ENCODE measurements at places on chromosomes 6 and 20. TPM values are rescaled to one million over a fixed set of nuclear protein-coding genes. Genes with fewer than 3 reads are reported as not detected.
A peak's percentile ranks its signal among the peaks of the same experiment; 100 is the strongest.

SLC17A2 gene
- not detected for total RNA-seq

RNF182 gene
- not detected for total RNA-seq

FOXA2 gene
- not detected for total RNA-seq

DNA sequence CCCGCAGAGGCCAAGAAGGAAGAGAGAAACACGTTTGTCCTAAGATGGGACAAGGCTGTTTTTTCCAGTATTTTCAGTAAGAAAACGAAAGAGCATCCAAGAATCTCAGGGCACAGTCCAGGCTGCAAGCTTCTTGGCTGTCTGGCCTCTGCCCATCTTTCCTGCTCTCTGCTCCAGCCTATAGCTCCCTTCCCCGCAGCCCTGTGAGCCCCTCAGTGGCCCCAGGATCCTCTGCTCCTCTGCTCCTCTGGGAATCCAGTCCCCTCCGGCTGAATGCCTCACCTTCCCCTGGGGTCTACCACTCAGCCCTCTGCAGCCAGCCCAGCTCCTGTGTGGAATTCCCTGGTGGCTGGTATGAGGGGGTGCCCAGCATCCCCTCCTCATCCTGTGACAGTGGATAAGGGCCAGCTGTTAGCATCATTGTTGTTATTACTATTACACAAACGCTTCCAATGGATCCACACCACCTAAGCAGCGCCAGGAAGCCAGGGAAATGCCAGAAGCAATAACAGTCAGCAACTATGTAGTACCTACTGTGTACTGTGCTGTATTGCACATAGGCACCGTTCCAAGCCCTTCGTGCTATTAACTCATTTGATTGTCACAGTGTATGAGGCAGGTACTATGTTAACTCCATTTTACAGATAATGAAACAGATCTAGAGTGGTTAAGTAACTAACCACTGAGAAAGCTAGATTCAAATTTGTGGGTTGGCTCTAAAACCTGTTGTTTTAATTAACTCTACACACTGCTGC lies 60.3 kb upstream of the PTPN1 start:
- H3K27ac ChIP-seq: no peak overlapping the region
- no peaks in the 10 kb centered on the region for H3K36me3 ChIP-seq
- H3K27me3 ChIP-seq: peaks cover 43% of the 10 kb centered on the region
- DNase-seq: no peak

- no peak for DNase-seq
- H3K27me3 ChIP-seq: no peaks in the 10 kb centered on the region
- peaks cover 8% of the 10 kb centered on the region for H3K36me3 ChIP-seq
- H3K4me3 ChIP-seq: no peak overlapping the region
- no peak overlapping the region for H3K27ac ChIP-seq
- H3K4me1 ChIP-seq: no peaks in the 10 kb centered on the region
Observed at GRCh38 chr20:17629678-17630089, 52.4 kb downstream of the RRBP1 start.

TFAP2D gene
- total RNA-seq: not detected

ABHD16B gene
- not detected for total RNA-seq

- H3K27ac ChIP-seq: no peak overlapping the region
- H3K36me3 ChIP-seq: no peaks in the 10 kb centered on the region
- no peak overlapping the region for H3K4me3 ChIP-seq
- no peaks in the 10 kb centered on the region for H3K4me1 ChIP-seq
- no peaks in the 10 kb centered on the region for H3K27me3 ChIP-seq
- DNase-seq: no peak
Observed at GRCh38 chr6:48835421-48835958, 627.6 kb downstream of the MMUT start.

OLIG3 gene
- total RNA-seq: 0.67 TPM

PLCB1 gene
- total RNA-seq: 3.6 TPM

RREB1 gene
- 18.7 TPM for total RNA-seq

DNA sequence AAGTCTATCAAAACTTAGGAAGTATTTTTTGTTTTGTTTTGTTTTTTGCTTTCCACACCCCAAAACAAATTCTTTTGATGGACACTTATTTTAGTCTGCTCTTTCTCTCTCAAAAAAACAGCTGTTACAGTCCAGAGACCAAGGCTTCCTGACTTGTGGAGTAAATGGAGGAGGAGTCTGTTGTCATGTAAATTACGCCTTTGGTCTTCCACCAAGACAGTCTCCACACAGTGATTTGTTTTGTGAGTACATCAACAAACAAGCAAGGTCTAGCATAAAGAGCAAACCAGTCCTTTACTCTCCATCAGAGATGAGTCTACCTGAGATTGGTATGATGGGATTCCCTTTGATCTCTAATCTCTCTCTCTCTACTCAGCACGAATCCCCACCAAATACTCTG lies 588.0 kb upstream of the ARID1B start:
- H3K36me3 ChIP-seq: peaks cover 1% of the 10 kb centered on the region
- H3K4me3 ChIP-seq: no peak overlapping the region
- DNase-seq: no peak
- no peaks in the 10 kb centered on the region for H3K27me3 ChIP-seq

ASIP gene
- not detected for total RNA-seq

- H3K27me3 ChIP-seq: no peaks in the 10 kb centered on the region
- peak overlapping the region; percentile 98 for H3K27ac ChIP-seq
- H3K4me3 ChIP-seq: peak overlapping the region; percentile 96
- peaks cover 50% of the 10 kb centered on the region for H3K4me1 ChIP-seq
- peak; percentile 98 for DNase-seq
- H3K36me3 ChIP-seq: peaks cover 2% of the 10 kb centered on the region
Observed at GRCh38 chr6:72619883-72620696, 1.8 kb upstream of the KCNQ5 start.

DNA sequence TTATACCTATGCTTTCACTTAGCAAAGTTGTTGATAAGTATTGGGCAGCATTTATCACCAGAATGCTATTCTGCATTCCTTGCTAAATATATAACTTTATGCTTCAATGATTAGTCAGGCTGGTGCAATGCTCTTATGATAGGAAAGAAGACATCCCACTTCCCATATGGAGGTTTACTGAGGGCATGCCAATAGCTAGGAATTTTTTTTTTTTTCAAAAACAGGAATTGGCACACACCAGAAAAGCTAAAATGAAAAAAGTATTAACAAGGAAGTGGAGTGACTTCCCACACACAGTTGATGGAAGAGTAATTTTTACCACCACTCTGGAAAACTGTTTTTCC lies 90.8 kb downstream of the FRK start:
- H3K36me3 ChIP-seq: no peaks in the 10 kb centered on the region
- no peaks in the 10 kb centered on the region for H3K4me1 ChIP-seq
- no peaks in the 10 kb centered on the region for H3K27me3 ChIP-seq

- no peaks in the 10 kb centered on the region for H3K36me3 ChIP-seq
- no peak overlapping the region for H3K27ac ChIP-seq
- DNase-seq: no peak
- H3K27me3 ChIP-seq: no peaks in the 10 kb centered on the region
Observed at GRCh38 chr6:113178349-113178748, 678.8 kb upstream of the MARCKS start.

ZCCHC3 gene
- 17.8 TPM for total RNA-seq

HMGCLL1 gene
- not detected for total RNA-seq

GRCh38 chr20:45347297-45347935 lies 808 bp downstream of the SDC4 start:
- H3K4me1 ChIP-seq: peaks cover 46% of the 10 kb centered on the region
- peak overlapping the region; percentile 81 for H3K27ac ChIP-seq
- no peak for DNase-seq
- peaks cover 2% of the 10 kb centered on the region for H3K27me3 ChIP-seq

DNA sequence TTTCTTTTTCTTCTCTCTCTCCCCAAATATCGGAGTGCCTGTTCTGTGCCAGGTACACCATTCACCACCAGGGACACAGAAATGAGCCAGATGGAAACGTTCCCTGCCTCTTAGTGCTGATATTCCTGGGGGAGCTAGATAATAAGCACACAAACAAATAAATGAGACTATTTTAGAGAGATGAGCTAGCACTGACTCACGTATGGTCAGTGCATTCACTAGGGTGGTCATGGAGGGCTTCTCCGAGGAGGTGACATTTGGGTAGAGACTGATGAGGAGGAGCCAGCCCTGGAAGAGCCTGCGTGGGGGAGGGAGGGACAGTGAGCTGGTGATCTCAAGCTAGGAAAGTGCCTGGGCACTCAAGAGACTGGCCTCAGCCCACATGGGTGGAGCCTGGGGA lies 252.3 kb upstream of the KCNG1 start:
- DNase-seq: no peak
- no peaks in the 10 kb centered on the region for H3K4me1 ChIP-seq
- no peak overlapping the region for H3K27ac ChIP-seq
- H3K36me3 ChIP-seq: no peaks in the 10 kb centered on the region
- no peak overlapping the region for H3K4me3 ChIP-seq
- H3K27me3 ChIP-seq: peaks cover 36% of the 10 kb centered on the region

DNA sequence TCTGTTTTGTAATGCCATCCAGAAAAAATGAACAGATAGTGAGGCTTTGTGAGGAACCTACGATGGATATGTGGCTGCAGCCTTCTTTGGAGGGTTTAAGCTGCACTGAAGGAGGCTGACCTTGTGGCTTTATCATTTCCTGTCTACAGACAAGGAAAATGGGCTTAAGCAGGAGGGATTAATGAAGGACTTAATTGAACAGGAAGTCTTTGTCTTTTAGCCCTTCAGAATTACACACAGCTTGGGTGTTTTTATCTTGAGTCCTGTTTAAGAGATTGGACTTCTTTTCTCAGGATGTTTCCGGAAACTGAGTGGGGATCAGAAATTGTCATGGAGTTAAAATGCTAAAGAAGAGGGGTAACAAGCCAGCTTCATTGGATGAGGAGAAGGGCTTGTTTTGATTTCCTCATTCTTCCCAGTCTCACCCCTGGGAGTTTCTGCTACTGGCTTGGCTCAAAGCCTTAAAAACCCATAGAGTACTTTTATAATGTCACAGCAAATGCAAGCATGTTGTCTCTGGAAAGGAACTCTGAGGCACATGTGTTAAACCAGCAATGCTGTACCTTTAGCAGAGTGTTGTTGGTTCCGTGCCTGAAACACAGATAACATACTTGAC lies 193.6 kb downstream of the JARID2 start:
- H3K4me3 ChIP-seq: no peak overlapping the region
- H3K27ac ChIP-seq: peak overlapping the region; percentile 82
- peaks cover 12% of the 10 kb centered on the region for H3K36me3 ChIP-seq
- H3K4me1 ChIP-seq: peaks cover 70% of the 10 kb centered on the region

GRCh38 chr6:12458558-12458957 lies 168.4 kb downstream of the EDN1 start:
- no peaks in the 10 kb centered on the region for H3K4me1 ChIP-seq
- H3K27ac ChIP-seq: no peak overlapping the region
- H3K27me3 ChIP-seq: peaks cover 5% of the 10 kb centered on the region
- no peak overlapping the region for H3K4me3 ChIP-seq
- DNase-seq: no peak

TMEM244 gene
- total RNA-seq: not detected

SIRPA gene
- total RNA-seq: 0.09 TPM

DNA sequence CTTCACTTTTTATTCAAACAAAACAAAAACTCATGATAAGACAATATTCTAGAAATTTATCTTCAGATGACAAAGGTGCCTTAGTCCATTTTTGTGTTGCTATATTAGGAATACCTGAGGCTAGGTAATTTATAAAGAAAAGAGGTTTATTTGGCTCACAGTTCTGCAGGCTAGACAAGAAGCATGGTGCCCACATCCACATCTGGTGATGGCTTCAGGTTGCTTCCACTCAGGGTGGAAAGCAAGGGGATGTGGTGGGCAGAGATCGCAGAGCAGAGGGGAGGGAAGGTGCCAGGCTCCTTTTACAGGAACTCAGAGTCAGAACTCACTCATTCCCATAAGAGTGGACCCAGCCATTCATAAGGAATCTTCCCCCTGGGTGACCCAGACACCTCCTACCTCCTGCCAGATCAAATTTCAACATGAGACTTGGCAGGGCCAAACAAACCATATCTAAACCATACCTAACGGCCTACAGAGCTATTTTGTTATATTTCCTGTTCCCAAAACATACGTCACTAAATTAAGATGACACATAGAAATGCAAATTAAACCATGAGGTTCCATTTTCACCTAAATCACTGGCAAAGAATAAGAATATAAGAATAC lies 26.4 kb downstream of the ABHD12 start:
- no peak overlapping the region for H3K4me3 ChIP-seq
- peaks cover 17% of the 10 kb centered on the region for H3K36me3 ChIP-seq
- peaks cover 3% of the 10 kb centered on the region for H3K4me1 ChIP-seq

- no peak for DNase-seq
- no peaks in the 10 kb centered on the region for H3K4me1 ChIP-seq
- no peaks in the 10 kb centered on the region for H3K27me3 ChIP-seq
- H3K27ac ChIP-seq: no peak overlapping the region
- no peak overlapping the region for H3K4me3 ChIP-seq
Observed at GRCh38 chr6:126628125-126628524, 288.2 kb downstream of the CENPW start.

VSX1 gene
- total RNA-seq: not detected

DNA sequence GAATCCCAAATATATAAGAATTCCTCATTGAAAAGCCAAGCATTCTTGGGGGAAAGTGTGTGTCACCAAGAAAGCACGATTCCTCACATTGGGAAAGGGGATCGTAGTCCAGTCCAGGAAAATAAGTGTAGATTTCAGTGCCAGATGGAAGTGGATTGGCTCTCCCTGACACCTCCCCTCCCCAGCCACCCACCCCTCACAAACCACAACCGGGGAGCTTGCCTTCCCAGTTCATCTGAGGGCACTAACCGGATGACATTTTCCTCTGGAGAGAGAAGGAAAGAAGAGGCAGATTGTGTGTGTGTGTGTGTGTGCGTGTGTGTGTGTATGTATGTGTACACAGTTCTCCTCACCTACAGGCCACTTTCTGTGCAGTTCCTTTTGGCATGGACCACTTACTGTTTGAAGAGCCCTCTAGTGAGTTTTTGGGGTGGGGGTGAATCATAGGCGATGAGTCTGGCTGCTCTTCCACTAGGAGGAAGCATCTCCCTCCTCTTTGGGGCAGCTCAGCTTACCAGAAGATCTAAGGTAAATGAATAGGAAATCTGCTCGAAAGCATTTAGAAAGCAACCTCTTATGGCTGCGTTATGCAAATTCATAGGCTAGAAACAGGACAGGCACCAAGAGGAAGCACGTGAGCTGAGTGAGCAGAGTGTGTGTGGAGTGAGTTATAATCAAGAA lies 20.8 kb downstream of the DAAM2 start:
- peaks cover 5% of the 10 kb centered on the region for H3K27me3 ChIP-seq
- no peaks in the 10 kb centered on the region for H3K4me1 ChIP-seq
- no peak overlapping the region for H3K4me3 ChIP-seq
- no peak overlapping the region for H3K27ac ChIP-seq

DNA sequence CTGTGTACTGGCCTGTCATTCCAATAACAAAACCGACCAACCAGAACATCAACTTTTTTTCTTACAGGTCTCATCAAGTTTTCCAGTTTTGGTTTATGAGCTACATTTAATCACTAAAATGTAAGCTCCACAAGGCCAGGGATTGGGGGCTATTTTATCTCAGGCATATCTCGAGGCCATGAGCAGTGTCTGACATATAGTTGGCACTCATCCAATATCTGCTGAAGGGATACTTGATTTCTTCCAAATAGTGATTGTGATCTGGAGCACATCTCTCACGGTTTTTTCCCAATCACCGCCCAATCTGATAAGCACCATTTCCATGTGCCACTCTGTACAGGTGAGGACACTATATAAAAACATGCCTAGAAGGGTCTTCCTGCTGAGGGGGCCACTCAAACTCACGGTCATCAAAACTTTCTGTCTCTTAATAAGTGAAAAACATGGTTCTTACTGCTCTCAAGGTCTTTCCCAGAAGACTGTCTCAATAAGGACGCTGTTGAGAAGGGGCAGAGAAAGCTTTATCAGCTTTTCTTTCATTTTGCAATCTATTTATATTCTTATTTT lies 65.5 kb downstream of the MAN1A1 start:
- H3K27me3 ChIP-seq: no peaks in the 10 kb centered on the region
- no peak overlapping the region for H3K4me3 ChIP-seq
- DNase-seq: no peak
- peaks cover 5% of the 10 kb centered on the region for H3K4me1 ChIP-seq
